ENCODE measurements at places on chromosomes 4 and X. TPM values are rescaled to one million over a fixed set of nuclear protein-coding genes. Genes with fewer than 3 reads are reported as not detected.

The POF1B gene
- not detected for polyA plus RNA-seq

The PCDH11X gene
- polyA plus RNA-seq: 10.8 TPM

DNA sequence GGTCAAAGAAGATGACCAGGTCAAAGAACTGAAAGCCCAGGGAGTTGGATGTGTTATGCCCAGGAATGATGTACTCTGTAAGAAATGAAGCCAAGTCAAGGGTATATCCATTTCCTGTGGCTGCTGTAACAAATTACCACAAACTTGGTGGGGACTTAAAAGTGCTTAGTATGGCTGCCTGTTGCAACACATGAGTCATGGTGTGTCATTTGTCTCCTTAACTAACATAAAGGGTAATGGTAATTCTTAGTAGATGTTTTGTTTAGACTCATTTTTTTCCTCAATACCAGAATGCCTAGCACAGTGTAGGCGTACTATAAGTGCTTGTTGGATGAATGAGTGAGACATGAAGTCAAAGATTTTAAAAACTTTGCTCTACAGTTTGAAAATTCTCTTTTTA lies 45.7 kb downstream of the SYTL5 start:
- H3K27ac ChIP-seq: no peak overlapping the region
- H3K4me1 ChIP-seq: no peaks in the 10 kb centered on the region
- H3K4me3 ChIP-seq: no peak overlapping the region
- no peak for DNase-seq
- no peaks in the 10 kb centered on the region for H3K27me3 ChIP-seq

DNA sequence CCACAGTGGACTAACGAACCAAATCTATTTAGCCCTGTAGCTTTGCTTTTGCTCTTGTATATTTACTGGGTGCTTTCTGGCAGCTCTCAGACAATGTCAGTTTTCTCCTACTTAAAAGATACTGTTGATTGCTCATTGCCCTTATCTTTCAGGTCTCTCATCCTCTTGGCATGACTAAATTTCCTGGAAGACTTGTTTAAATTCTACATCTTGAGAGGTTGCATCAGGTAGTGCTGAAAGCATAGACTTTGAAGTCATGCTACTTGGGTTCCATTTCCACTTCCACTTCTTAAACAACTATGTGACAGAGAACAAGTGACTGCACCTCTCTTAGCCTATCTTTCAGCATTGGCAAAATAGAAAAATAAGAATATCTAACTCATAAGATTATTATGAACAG lies 8.4 kb downstream of the TDO2 start:
- DNase-seq: no peak
- H3K36me3 ChIP-seq: no peaks in the 10 kb centered on the region
- H3K4me3 ChIP-seq: no peak overlapping the region
- no peaks in the 10 kb centered on the region for H3K27me3 ChIP-seq
- no peaks in the 10 kb centered on the region for H3K4me1 ChIP-seq
